ENCODE measurements at places on chromosomes 6 and 20.

GRCh38 chr20:48571949-48572847 is 255.6 kb downstream of the PREX1 start:
- DNase-seq: no peak

DNA sequence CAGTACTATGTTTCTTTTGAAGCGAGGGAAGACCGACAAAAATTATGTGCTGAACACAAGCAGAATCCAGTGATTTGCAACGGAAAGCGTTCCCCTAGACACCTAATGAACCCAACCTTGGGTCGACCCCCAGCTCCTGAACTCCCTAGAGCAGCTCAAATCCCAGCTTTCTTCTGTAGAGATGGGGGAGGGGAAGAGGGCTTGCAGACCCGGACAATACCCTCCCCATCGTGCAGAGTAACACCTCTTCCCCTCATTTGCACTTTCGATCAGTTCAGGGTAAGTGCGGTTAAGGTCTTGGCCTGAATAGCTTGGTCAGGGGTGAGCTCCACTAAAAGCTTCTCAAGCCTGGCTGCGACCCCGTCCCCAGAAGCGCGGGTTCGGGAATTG is 404 bp downstream of the CEP162 start:
- DNase-seq: no peak

DNA sequence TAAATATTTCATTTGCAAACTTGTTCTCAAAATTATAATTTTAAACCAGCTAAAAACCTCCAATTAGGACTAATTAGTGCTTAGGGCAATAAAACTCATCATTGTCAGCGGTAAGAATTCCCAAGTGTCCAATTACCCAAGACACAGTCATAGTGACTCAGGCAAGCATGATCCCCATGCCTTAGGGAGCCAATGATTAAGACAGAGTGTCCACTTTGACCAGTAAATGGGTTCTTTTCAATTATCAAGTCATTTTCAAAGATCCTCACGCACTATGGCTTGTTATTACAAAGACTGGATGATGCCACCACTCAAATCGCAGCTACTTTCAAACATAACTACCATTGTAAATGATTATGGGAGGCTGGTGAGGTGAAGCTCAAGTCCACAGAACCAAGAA is 114.0 kb downstream of the BFSP1 start:
- DNase-seq: no peak

DNA sequence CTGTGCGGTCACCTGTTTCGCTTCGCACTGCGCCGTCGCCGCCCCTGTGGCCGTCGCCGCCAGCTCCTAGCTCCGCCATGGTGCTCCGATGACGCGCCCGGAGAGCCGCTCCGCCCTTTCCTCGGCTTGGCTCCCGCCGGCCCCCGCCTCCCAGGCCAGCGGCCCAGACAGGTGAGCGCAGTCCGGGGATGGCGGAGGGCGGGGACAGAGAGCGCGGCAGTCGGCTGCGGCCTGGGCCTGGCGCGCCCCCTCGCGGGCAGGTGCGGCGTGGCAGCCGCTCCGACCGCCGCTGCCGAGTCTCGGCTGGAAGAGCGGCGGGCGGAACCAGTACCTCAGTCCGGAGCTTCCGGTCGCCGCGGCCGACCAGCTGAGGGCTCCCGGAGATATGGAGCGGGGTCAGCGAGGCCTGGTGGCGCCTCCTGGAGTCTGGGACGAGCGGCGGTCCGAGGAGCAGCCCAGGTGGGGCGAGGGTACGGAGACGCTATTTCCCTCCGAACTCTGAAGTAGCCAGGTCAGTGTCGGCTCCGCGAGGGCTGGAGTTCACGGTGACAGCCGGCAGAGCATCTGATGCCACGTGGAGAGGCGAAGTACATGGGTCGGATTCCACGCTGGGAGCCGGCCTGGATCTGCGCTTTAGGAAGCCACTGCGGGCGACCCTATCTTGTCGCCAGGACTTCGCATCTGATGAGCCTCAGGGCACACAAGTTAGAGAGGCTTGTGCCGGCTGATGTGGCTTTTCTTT is at the start of gene MAP7:
Gene MAP7 (minus strand): TSS at position 93 of the 742 bp plus-strand sequence. CDS start 14 bp downstream, at position 79.
- peak; percentile 70 for DNase-seq

GRCh38 chr20:10110151-10110550 is 75.4 kb downstream of the ANKEF1 start:
- DNase-seq: no peak

GRCh38 chr6:167122827-167123657 is at the start of gene CCR6:
CCR6 (plus strand) TSS chr6:167123096; CDS start chr6:167136135, 13,039 bp downstream.
- DNase-seq: no peak

DNA sequence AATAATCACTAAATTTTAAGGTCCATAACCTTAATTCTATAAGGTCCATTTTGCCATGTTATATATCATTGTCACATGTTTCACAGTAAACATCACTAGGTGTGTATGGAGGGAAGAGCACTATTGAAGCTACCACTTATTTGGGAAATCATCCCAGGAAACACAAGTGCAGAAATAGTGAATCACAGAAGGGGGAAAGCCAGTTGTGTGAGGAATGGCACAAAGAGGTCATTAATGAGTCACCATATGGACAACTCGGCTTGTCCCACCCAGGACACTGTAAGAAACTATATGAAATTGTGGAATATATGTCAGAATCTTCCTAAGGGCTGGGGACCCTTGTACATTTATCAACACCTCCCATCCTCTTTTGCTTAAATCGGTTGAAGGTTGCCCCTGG is 13.7 kb downstream of the BTN3A1 start:
- no peak for DNase-seq

DNA sequence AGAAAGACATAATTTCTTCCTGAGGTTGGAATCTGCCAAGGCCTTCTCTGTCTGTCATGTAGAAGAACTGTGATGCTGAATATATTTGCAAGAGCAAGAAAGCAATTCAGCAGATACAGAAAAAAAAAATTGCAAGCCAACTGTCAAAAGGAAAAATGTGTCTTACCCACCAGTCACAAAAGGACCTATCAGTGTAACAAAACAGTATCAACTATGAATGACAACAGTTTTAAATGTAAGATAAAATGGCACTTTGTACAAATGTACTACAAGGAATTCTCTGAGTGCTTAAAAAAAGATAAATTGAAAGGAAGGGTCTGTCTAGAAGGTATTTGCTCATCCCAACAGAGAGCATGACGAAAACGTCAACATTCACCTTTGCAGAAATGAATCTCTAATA is 185.3 kb upstream of the TFAP2D start:
- no peak for DNase-seq

DNA sequence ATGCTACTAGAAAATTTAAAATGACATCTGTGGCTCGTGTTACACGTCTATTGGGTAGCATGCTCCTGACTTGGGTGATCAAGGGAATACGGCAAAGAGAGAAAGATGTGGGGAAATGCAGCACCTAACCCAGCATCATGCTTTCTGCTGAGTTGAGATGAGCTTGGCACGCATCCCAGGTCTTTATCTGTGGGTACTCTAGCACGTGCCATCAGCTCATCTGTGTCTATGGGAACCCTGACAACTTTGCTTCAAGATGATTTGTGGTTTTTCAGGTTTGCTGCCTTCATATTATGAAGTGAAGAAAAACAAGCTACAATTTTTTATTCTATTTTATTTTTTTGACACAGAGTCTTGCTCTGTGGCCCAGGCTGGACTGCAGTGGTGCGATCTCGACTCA is 21.0 kb downstream of the RNASET2 start:
- DNase-seq: no peak

- no peak for DNase-seq
These were observed 265.3 kb upstream of the TCF21 start for GRCh38 chr6:133623621-133624020.

- DNase-seq: no peak
These were observed 139.1 kb downstream of the ARID1B start for GRCh38 chr6:156916130-156916801.

DNA sequence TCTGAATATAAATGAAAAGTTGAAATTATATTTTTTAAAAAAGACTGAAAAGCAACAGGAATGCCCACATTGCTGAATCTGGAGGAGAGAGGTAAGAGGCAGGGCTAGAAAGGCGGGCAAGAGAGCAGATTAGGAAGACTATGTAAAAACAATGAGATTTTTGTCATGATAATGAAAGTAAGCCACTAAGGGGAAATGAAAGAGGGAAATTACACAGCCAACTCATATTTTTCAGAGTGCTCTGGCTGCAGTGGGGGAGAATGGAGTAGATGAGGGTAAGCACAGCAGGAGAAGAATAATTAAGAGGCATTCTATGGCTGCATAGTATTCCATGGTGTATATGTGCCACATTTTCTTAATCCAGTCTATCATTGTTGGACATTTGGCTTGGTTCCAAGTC is 281.9 kb downstream of the PKHD1 start:
- DNase-seq: no peak

DNA sequence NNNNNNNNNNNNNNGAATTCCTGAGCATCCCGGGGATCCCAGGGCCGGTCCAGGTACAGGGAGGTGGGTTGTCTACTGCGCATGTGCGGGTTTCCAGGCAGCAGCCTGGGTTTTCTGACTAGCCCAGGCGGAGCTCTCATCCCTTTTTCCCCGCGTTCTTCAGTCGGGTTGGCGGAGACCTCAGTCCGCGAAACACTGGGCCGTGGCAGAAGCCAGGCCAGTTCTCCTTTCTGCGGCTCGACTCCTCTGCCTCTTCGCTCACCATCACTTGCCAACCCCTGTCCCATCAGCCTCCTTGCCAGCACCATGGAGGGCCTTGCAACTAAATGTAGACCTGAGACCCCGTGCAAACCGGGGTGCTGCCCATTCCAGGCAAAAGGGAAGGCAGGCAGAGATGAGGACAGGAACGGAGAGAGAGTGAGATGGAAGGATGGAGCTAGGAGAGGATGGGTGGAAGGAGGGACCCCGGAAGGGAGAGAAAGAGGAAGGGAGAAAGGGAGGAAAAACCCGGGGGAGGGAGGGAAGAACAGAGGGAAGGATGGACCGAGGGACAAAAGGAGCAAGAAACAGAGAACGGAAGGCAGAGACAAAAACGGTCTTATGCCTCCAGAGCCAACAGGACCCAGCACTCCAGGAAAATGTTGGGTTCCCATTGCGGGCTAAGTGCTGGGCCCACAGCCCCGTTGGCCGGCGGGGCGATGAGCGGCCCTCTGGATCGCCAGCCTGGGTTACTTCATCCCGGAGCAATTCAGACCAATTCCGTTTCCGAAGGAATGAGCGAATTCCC is 445.4 kb upstream of the DEFB115 start:
- DNase-seq: no peak

GRCh38 chr6:28751514-28751913 is 172.3 kb downstream of the TRIM27 start:
- DNase-seq: no peak

DNA sequence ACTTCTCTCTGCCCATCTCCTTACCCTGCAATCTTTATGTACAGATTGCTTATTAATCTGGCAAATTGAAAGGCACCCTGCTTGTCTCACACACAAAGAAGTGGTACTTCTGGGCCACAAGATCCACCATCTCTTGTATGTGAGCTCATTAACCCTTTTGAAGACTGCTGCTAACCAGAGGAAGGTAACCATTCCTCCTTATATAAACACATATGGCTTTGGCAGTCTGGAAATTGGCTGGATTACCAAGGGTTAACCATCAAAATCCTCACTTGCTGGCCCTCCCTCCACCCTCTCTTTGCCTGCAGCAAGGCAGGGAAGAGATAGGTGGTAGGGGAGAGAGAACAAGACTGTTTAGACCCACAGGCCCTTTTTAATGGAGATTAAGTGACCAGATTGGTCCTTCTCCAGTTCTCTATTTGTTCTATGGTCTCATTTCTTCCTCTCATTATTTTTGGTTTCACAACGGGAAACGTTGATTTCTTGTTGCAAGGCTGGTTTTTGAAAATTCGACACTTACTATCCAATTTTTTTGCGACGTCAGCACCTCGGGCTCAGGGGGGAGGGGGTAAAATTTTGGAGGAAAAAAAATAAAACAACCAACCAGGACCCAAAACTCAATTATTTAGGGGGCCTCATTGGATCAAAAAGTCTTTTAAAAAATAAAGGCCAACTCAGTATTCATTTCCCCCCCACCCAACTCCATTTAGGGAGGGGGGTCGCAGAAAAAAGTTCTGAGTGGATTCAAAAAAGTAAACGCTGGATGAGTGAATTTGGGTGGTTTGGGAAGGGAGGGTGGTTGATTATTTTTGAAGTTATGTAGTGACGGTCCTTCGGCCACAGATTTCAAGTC is 859 bp downstream of the PPP1R10 start:
- peak; percentile 78 for DNase-seq

- peak; percentile 81 for DNase-seq
These were observed 133.9 kb upstream of the NEDD9 start for GRCh38 chr6:11366183-11366933.

GRCh38 chr6:9100869-9101580 is 665.7 kb upstream of the SLC35B3 start:
- DNase-seq: no peak

DNA sequence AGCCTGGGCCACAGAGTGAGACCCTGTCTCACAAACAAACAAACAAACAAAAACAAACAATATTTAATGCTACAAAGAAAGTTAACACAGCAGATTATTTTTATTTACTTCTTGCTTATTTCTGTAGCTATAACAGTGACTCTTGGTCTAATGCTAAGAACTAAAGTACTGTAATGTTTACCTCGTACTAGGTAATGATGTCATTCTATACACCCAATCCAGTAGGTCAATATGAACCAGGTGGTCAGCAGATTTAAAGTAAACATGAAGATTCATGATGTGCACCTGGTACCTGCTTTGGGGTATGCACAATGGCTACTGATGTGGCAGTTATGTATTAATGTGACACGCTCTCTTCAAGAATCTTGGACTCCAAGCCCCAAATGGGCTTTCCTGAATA is 36.6 kb upstream of the CARMIL1 start:
- no peak for DNase-seq

DNA sequence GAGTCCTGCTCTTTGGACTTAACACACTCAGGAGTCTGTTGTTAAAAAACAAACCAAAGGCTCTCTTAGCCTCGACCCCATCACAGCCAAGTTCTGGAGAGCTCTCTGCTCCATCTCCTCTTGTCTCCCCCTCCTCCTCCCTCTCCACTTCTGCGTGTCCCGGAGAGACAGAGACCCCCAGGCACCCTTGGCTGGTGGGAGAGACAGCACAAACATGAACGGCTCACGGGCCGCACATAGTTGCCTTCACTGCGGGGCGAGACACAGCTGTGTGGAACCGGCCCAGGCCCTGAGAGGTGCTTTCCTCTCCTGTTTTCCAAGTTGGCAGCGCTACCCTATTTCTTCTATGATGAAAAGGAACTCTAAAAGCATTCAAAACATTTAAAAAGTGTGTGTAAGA is 23.3 kb upstream of the MYT1 start:
- DNase-seq: no peak

DNA sequence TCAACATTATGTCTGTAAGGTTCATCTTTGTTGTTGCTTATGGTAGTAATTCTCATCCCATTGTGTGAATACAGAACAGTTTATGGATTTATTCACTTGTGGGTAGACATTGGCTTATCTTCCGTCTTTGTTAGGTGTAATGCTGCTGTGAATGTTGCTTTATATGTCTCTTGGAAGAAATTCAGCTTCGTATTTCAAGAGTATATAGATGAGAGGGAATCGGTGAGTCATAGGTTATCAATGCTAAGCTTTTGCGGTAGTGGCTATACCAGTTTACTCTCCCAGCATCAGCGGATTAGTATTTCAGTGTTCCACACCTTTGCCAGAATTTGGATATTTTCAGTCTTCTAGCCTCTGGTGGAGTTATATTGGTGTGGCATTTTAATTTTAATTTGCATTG is 77.8 kb downstream of the ZFAND3 start:
- no peak for DNase-seq

- DNase-seq: no peak
These were observed 2.7 kb downstream of the KCNK16 start for GRCh38 chr6:39319621-39320362.

GRCh38 chr6:134420614-134421181 is 102.8 kb upstream of the SGK1 start:
- no peak for DNase-seq

GRCh38 chr20:9756660-9757059 is 82.2 kb downstream of the PAK5 start:
- no peak for DNase-seq
